ENCODE measurements at places on chromosomes 11 and 22. TPM values are rescaled to one million over a fixed set of nuclear protein-coding genes. Genes with fewer than 3 reads are reported as not detected.

The OR52N4 gene
- total RNA-seq, result not detected

The ZC3H12C gene
- 13.4 TPM for total RNA-seq

The CLP1 gene
- total RNA-seq, result 11.4 TPM

The EFEMP2 gene
- total RNA-seq, result 102 TPM

The WNT7B gene
- total RNA-seq, result not detected

The C22orf42 gene
- not detected for total RNA-seq

The GAL gene
- not detected for total RNA-seq

The CHADL gene
- 1.5 TPM for total RNA-seq

The CTSW gene
- total RNA-seq, result not detected

The MS4A8 gene
- not detected for total RNA-seq

All from articular chondrocyte of knee joint (primary cell).